ENCODE measurements at places on chromosomes 7 and 10.

DNA sequence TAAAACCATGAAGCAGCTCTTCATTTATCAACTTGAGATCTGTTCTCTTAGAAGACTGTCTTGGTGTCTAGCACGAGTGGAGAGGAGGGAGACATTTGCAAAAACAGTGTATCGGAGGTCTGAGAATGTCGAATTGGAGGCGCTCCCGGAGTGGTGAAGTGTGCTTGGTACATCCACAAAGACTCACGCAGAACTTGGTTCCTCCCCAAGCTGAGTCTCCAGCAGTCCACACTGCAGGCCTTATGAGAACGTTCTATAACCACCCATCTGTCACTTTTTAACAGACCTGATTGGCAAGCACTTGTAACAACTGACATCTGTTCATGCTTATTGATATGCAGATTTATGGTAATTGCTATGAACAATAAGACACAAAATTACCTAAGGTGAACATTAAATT is 261.6 kb downstream of the CELF2 start:
- DNase-seq: no peak

- no peak for DNase-seq
Observed at GRCh38 chr7:17040716-17041115, 158.9 kb upstream of the AGR3 start.

DNA sequence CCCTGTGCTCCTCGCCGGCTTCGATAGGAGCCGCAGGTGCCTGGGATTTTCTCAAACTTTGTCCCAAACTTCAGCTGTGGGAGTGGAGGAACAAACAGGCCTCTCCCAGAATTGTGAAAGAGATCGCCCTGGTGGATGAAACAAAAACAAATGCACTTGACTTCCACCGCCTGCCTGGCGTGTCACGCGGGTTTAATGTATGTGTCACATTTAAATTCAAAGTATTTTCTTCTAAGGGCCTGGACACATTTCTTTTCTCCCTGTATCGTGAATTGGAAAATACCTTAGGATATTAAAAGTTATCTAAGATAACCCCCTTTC is 694 bp upstream of the WASL start:
- no peak for DNase-seq

- DNase-seq: no peak
Observed at GRCh38 chr7:50812841-50813475, 30.3 kb upstream of the GRB10 start.

DNA sequence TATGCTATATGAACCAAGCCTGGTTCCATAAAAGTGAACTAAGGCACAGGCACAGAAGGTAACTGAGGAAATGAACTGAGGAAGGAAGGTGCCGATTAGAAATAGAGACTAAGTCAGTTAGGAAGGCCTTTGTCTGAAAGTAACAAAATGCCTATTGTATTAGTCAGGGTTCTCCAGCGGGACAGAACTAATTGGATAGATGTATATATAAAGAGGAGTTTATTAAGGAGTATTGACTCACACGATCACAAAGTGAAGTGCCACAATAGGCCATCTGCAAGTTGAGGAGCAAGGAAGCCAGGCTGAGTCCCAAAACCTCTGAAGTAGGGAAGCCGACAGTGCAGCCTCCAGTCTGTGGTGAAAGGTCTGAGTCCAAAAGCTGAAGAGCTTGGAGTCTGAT is 13.9 kb upstream of the PLXNA4 start:
- no peak for DNase-seq

DNA sequence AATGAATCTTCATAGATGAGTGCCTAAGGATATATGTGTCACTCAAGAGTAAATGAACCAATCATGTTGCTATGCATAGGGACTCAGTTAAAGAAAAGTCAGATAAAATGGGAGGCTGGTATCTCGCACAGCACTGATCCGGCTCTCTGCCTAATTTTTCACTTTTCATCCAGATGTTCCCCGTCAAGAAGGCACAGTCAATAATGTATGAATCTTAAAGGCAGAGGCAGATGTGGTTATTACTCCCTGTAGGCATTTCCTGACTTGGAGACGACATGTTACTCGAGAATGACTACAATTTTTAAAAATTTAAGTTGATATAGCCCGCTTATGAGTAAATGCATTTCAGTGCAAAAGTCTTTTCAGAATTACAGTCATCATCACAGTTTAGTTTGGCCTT is 113.6 kb downstream of the TBXAS1 start:
- DNase-seq: no peak

DNA sequence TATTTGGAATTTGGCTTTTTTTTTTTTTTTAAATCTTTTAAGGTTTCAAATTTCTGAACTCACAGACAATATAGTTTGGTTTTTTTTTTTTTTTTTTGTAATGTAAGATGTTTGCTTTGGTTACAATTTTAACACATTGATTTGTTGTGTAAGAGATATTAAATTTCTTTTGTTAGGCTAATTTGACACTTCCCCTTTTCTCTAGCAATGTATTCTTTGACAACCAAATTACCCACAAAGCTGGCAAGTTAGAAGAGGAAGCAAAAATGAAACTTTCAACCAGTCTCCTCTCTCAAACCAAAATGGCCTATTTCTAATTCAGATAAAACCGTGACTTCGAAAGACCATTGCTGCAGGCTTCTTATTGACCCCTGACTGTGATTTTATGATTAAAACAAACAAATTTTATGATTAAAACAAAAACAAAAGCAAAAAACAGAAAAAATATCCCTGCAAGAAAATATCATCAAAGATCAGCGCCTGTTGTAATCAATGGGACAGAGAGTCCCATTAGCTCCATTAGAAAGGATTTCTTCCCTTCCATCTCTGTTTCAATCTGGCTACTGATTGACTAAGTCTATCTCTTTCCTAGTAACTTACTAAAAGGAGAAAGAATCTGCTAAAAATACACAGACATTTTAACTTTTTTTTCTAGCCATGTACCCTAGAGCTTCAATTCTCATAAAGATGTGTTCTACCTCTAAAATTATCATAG is 489.2 kb downstream of the MDFIC start:
- DNase-seq: peak; percentile 84

GRCh38 chr10:118472415-118473304 is 122.8 kb downstream of the PRLHR start:
- DNase-seq: no peak

DNA sequence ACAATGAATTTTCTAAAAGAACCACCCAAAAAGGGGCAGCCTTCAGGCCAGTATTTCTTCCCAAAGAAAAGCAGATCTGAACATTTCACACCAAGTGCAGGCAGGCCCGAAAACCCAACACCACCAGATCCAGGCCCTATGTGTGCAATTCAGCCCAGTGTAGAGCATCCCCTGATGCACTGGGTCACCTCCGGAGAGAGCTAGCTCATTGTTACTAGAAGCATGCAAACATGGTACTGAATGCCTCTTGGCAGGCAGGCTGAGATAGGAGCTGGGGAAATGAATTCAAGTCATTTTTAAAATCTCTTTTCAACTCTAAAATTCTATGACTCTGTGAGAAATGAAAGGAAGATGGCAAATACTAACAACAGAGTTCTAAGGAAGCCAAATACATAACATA is 174.8 kb downstream of the ELMO1 start:
- DNase-seq: no peak

DNA sequence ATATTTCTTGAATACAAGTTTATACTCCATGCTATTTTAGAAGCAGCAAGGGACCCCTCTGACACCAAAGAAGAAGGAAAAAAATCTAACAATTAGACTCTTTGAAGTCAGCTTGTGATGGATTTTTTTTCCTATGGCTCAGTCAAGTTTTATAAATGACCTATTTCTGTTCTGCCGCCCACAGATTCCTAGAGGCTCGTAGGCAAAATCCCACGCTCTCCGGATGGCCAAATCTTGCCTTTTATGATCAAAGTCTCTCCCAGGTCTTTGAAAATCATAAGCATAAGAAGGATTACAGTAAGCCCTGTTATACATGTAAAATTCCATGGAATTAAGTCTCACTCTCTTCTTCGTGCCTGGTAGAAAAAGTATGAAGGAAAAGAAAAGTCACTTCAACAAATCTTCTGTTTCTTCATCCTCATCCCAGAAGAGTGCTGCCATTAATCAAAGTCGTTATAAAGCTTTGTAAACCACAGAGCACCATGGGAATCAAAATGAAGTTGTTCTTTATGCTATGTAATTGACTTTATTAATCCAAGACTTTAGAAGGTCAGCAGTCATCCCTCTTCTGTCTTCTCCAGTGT is 33.1 kb downstream of the ASB13 start:
- no peak for DNase-seq

All from NB4 (cell line).